ENCODE measurements at places on chromosomes 4 and X.

DNA sequence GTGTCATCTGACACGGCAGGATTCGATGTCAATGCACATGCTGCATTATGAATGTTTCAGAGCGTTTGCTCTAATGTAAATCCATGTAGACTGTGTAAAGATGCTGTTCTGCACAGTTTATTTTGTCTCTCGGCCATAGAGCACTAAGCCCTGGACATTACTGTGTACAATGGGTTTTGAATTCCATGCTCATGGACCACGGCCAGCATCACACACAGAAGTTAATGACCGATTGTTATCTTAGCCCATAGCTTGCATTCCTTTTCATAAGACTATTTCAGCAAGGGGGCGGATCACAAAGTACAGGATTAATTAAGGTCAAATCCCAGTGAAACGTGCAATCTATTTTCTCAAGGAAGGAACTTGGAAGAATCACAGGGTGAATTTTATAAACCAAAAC lies 286.1 kb upstream of the TENM3 start:
- peak; percentile 81 for DNase-seq

GRCh38 chrX:154074199-154074598 lies 23.3 kb downstream of the MECP2 start:
- DNase-seq: no peak

DNA sequence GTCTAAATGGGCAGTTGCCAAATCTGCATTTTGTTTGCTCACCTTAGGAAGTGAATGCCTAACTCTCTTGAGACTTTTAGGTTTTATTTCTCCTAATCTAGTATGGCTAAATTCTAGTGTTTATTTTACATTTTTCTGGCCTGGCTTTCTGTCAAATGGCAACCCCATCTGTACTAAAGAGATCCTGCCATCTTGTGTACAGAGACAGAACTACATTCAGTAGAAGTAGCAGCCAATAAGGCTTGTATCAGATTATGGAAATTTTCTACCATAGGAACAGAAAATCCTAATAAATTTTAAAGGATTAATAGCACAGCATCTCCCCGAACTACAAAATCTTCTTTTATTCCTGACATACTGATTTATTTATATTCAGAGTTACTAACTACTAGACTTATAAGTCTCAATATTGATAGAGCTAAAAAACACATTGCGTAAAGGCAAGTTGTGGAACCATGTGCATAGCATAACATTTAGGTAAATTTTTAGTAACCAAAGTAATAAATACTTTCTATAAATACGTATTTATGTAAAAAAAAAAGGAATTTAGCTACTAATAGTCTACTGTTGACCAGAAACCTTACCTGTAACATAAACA lies 45.5 kb downstream of the TMEM144 start:
- peak; percentile 7 for DNase-seq

- no peak for DNase-seq
Observed at GRCh38 chr4:99998062-99998867, 48.2 kb upstream of the H2AZ1 start.

DNA sequence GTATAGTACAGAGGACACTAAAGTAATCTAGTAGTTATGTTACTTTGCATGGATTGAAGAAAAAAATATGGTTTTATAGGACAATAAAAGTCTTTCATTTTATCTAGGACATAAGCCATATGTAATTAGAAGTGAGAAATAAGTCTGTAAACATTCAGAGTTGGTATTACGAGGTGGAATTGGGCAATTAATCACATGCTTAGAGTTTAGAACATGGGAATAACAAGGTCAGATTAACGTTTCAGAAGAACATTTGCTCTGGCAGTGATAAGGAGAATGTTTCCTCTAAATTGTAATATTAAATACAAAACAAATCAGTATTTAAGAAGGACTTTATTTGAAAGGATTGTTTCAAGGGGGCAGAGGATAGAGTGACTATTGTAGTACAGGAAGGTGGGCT lies 15.6 kb upstream of the SULT1E1 start:
- DNase-seq: no peak

- no peak for DNase-seq
Observed at GRCh38 chr4:133839326-133839725, 362.3 kb downstream of the PABPC4L start.

GRCh38 chr4:125719987-125720386 lies 405.2 kb downstream of the FAT4 start:
- no peak for DNase-seq

- no peak for DNase-seq
Observed at GRCh38 chr4:22099896-22100295, 151.3 kb upstream of the KCNIP4 start.

DNA sequence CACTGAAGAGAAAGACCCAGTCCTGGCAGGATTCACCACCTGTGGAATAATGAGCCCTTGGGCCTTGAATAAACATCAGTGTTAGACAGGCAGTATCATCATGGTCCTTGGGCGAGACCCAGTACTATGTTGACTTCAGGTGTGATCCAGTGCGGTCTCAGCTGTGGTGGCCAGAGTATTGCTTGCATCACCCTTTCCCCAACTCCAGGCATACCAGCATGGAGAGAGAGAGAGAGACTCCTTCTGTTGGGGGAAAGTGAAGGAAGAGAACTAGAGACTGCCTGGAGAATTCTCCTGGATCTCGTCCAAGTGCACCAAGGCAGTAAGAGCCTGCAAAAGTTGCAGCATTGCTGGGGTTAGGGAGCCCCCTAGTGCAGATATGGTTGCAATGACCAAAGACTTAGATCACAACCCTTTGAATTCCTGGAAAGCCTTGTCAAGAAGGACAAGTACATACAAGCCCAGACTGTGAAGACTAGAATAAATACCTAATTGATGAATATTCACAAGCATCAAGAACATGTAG lies 61.1 kb upstream of the VAMP7 start:
- peak; percentile 36 for DNase-seq

- DNase-seq: no peak
Observed at GRCh38 chr4:94531991-94532789, 80.4 kb downstream of the PDLIM5 start.

- DNase-seq: no peak
Observed at GRCh38 chr4:166481739-166482138, 608.7 kb downstream of the TLL1 start.

DNA sequence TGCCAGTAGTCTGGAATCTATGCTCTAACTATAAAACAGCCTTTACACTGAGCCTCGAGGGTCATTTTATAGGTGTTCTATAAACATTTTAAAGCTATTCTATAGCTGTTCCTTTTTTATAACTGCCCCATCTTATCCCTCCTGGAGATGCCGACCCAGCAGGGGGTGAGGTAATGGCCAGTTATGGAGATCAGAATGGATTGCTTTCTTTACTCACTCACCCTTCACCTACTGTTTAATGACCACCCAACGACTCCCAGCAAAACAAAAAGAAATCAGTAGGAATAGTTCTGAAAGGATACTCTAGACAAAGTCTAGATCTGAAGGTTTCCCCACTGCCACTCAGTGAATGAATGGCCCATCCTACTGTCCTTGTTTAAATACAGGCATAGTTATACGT lies 1113.1 kb downstream of the FAT4 start:
- DNase-seq: no peak

DNA sequence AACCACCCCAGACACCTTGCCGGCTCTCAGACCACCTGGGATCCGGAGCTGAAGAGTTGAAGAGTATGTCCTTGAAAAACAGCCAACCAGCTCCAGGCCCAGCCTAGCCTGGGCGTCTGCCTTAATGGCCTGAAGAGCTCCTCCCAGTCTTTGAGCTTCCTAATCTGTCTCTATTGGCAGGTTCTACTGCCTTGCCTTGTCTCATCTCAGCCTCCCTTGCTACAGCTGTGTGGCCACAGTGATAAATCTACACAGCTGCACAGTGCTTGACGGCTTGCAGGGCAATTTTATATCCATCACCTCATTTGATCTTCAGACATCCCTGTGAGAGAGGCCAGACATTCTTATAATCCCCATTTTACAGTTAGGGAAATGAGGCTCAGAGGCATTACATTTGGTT lies 19.9 kb downstream of the AWAT2 start:
- no peak for DNase-seq

Data from epithelial cell of proximal tubule (primary cell).